Cardiac muscle cell (in vitro differentiated cells and primary cell): ENCODE measurements at places on chromosomes 5 and 9. TPM values are rescaled to one million over a fixed set of nuclear protein-coding genes. Genes with fewer than 3 reads are reported as not detected.

- DNase-seq = peak; percentile 75
- peaks cover 51% of the 10 kb centered on the region for H3K4me1 ChIP-seq
- H3K27ac ChIP-seq = peak overlapping the region; percentile 99
- no peak overlapping the region for H3K4me3 ChIP-seq
- no peaks in the 10 kb centered on the region for H3K27me3 ChIP-seq
Measured at GRCh38 chr9:129483415-129484351, 137.2 kb downstream of the C9orf50 start.

DNA sequence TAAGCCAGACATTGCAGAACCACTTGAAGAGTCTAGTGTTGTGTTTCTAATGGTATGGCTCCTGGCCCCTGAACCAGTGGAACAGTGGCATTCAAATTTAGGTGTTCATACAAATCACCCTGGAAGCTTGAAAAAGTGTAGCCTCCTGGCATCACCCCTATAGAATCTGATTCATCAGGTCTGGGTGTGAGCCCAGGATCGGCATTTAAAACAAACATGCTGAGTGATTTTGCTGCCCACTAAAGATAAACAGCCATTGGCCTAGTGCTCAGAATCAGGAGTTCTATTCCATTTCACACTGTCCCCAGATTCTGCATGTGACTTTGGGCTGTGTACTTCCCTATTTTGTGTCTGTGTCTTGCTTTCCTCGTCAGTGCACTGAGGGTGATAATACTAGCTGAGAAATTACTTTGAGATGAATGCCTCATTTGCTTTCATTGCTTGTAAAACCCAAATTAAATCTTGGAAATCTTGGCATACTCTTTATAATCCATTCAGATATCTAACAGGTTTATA lies 241.5 kb upstream of the CLINT1 start:
- H3K27ac ChIP-seq = no peak overlapping the region
- H3K4me3 ChIP-seq = no peak overlapping the region
- no peak for DNase-seq
- no peaks in the 10 kb centered on the region for H3K4me1 ChIP-seq
- no peaks in the 10 kb centered on the region for H3K27me3 ChIP-seq

Gene RETREG1
- total RNA-seq = 14.0 and 17.3 TPM in 2 replicates

DNA sequence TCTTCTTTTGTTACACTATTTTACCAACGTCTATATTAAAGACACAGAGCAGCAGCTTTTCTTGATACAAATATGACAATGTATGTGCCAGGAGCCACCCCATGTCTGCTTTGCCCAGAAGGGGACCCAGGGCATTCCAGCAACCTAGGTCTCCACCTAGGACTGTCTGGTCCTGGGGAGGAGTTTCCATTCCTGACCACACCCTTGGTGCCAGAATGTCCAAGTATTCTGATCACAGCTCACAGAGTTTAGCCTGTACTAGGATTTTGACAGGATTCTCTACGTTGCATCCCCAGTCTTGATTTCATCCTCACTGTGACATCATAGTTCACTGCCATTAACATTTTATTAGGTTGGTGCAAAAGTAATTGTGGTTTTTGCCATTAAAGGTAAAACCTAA lies 224.7 kb downstream of the SREK1 start:
- no peaks in the 10 kb centered on the region for H3K36me3 ChIP-seq
- peaks cover 4% of the 10 kb centered on the region for H3K4me1 ChIP-seq
- no peak overlapping the region for H3K27ac ChIP-seq
- no peak overlapping the region for H3K4me3 ChIP-seq

GRCh38 chr9:131769361-131769760 lies 29.5 kb upstream of the RAPGEF1 start:
- no peaks in the 10 kb centered on the region for H3K36me3 ChIP-seq
- DNase-seq = no peak
- H3K4me3 ChIP-seq = no peak overlapping the region

- no peaks in the 10 kb centered on the region for H3K36me3 ChIP-seq
- H3K4me3 ChIP-seq = no peak overlapping the region
- H3K27ac ChIP-seq = no peak overlapping the region
- no peaks in the 10 kb centered on the region for H3K4me1 ChIP-seq
- H3K27me3 ChIP-seq = no peaks in the 10 kb centered on the region
Measured at GRCh38 chr5:131252824-131253171, 11.1 kb upstream of the CDC42SE2 start.

GRCh38 chr5:129069292-129069691 lies 25.3 kb upstream of the ISOC1 start:
- H3K36me3 ChIP-seq = no peaks in the 10 kb centered on the region
- H3K4me3 ChIP-seq = no peak overlapping the region
- H3K27ac ChIP-seq = no peak overlapping the region

- H3K27ac ChIP-seq = no peak overlapping the region
- H3K27me3 ChIP-seq = no peaks in the 10 kb centered on the region
- DNase-seq = no peak
- H3K4me1 ChIP-seq = no peaks in the 10 kb centered on the region
Measured at GRCh38 chr9:37953775-37954437, 50.0 kb upstream of the SLC25A51 start.

- no peak overlapping the region for H3K4me3 ChIP-seq
- DNase-seq = peak; percentile 41
Measured at GRCh38 chr5:168227001-168227400, 64.4 kb upstream of the WWC1 start.

DNA sequence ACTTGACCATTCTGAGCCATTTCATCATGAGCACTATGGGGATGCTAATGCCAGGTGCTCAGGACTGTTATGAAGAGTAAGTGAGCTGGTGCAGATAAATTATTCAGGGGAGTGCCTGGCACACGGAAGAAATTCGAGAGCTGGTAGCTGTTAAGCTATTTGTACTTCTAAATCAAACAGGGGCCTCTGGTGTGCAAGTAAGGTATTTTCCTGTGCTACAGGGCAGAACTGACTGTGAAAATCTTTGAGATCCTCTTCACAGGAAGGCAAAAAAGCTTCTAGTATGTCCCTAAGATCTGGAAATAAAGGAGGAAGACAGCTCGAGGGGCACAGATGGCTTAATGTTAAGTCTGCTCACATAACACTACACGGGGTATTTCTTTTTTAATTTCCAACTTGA lies 106.3 kb upstream of the SPOCK1 start:
- no peak overlapping the region for H3K4me3 ChIP-seq
- H3K36me3 ChIP-seq = no peaks in the 10 kb centered on the region
- DNase-seq = peak; percentile 44
- peaks cover 13% of the 10 kb centered on the region for H3K27me3 ChIP-seq
- no peaks in the 10 kb centered on the region for H3K4me1 ChIP-seq

GRCh38 chr9:11158063-11158462 lies 545.3 kb upstream of the PTPRD start:
- no peak for DNase-seq
- H3K4me3 ChIP-seq = no peak overlapping the region
- H3K27me3 ChIP-seq = no peaks in the 10 kb centered on the region
- H3K36me3 ChIP-seq = no peaks in the 10 kb centered on the region
- no peaks in the 10 kb centered on the region for H3K4me1 ChIP-seq
- no peak overlapping the region for H3K27ac ChIP-seq

DNA sequence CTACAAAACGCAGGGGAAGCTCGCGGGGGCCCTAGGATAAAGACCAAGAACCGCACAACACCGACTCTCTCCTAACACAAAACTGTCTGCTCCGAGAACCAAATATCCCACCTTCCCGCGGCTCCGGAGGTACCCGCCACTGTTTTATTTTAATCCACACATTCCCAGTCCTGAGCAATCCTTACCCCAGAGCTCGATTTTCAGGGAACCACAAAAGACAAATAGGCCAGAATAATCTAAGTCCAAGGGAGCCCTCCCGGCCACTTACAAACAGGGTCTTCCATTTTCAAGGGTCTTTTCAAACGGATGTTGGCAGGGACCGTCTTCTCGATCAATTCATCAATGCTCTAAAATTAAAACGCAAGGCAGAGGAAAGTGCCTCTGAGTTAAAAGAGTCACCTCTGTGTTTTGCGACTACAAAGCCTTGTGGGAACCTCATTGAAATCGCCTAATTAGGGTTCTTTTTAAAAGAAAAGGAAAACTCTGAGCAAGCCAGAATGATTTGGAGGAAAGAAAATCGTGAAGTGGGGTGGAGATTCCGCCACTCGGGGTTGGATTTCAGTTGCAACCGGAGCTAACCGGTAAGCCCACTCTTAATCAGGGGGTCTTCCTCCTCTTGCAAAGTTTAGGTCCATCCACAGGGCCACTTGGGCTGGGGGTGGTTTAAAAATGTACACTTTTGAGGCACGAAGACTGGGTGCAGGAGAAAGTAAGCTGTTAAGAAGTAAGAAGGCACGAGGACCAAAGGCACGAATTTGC lies 1.0 kb downstream of the GLDC start:
- H3K4me1 ChIP-seq = peaks cover 8% of the 10 kb centered on the region
- H3K27me3 ChIP-seq = peaks cover 61% of the 10 kb centered on the region
- H3K36me3 ChIP-seq = no peaks in the 10 kb centered on the region
- H3K4me3 ChIP-seq = peak overlapping the region; percentile 45
- no peak overlapping the region for H3K27ac ChIP-seq
- no peak for DNase-seq

DNA sequence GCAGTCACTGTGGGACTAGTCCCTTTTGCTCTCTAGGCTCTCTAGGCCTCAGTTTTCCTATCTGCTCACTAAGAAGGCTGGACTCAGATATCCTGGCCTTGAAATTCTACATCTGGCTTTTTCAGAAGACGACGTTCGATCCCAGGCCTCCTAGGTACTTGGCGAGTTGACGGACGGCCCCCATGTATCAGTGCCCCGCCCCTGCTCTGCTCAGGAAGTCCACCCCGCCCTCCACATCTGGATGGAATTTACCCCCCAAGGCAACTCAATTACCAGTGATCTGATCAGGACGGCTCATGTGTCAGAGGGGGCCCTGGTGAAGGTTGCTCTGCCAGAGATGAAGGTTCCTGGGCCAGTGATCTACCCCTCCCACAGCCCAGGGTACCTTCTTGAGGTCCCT lies 44.1 kb upstream of the SYNPO start:
- H3K27me3 ChIP-seq = no peaks in the 10 kb centered on the region
- no peak overlapping the region for H3K4me3 ChIP-seq
- DNase-seq = peak; percentile 60

Gene SPINK6
- not detected in 2 replicates for total RNA-seq

Gene ALDOB
- not detected in 2 replicates for total RNA-seq

Gene AGXT2
- 0.07 TPM in 1 of 2 replicates, not detected in the other for total RNA-seq

DNA sequence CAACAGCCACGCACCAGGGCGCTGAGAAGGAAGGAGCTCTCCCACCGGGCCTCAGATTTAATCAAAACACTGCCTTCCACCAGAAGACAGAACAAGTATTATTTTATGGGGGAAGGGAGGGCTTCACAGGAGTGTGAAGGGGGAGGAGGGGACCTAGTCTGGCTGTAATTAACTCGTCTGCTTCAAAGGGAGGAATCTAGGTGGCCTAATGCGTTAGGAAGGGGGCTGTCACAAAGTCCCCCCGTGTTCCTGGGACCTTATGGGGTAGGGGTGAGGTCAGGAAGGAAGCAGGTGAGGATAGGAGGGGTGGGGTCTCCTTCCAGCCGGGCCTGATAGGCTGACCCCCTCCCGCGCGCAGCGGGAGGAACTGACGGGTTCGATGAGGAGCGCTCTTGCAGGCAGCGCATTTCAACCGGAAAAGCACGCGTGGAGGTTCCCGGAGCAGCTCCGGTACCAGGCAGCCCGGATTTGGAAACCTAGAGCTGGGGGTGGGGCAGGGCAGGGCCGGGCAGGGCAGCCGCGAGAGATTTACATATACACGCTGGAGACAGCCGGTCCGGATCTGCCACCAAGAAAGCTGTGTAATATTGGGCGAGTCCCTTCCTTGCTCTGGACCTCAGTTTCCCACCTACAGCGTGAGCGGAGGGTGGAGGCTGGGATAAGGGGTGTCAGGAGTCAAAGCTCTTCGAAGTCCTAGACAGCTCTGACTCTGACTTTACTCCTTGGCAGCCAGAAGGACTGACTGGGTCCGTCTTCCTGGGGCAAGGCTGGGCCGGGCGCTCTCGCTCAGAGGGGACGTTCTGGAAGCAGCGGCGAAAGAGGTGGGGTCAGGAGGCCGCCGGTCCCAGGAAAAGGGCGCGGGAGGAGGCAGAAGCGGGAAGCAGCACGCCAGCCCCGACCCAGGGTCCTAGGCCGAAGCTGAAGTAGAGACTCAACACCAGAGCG lies 1.8 kb downstream of the SHB start:
- peak overlapping the region; percentile 97 for H3K4me3 ChIP-seq
- peak; percentile 25 for DNase-seq
- H3K4me1 ChIP-seq = peaks cover 35% of the 10 kb centered on the region
- H3K27me3 ChIP-seq = no peaks in the 10 kb centered on the region
- H3K36me3 ChIP-seq = no peaks in the 10 kb centered on the region

- H3K27ac ChIP-seq = no peak overlapping the region
- no peak overlapping the region for H3K4me3 ChIP-seq
- peaks cover 11% of the 10 kb centered on the region for H3K4me1 ChIP-seq
- no peak for DNase-seq
- H3K27me3 ChIP-seq = no peaks in the 10 kb centered on the region
Measured at GRCh38 chr9:36815023-36815422, 219.0 kb downstream of the PAX5 start.

DNA sequence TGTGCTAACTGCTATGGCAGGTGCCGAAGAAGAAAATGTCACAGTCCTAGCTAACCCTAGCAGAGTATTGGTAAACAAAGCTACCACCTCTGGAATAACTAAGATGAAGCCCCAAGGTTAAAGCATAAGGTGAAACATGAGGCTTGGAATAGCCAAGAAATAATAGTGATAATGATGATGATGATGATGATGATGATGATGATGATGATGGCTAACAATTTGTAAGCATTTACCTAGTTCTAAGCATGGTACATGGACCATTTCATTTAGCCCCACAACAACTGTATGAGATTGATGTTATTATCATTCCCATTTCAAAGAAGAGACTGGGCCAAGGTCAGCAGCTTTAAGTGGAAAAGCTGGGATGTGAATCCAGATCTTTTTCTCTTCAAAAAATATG lies 35.3 kb downstream of the SH3RF2 start:
- H3K27ac ChIP-seq = no peak overlapping the region
- H3K4me3 ChIP-seq = no peak overlapping the region
- peaks cover 20% of the 10 kb centered on the region for H3K4me1 ChIP-seq

GRCh38 chr9:36691671-36692070 lies 119.0 kb downstream of the MELK start:
- no peaks in the 10 kb centered on the region for H3K36me3 ChIP-seq
- DNase-seq = no peak
- H3K4me1 ChIP-seq = no peaks in the 10 kb centered on the region
- H3K27ac ChIP-seq = no peak overlapping the region
- H3K4me3 ChIP-seq = no peak overlapping the region
- no peaks in the 10 kb centered on the region for H3K27me3 ChIP-seq

DNA sequence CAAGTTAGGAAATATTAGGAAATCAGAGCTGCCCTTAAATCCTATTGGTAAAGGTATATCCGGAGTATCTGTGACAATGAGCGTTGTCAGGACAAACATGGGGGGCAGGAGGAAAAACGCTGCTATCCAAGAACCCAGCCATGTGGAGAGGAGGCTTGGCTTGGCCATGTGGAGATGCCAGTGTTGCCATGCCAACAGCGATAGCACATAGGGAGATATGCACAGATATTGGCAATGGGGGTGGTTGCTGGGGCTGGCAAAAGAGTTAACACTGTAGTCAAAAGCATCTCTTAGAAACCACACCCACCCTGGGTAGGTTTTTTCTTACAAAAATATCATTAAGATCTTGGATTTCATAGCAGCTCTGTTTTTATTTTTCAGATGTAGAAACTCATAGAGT lies 106.4 kb upstream of the ASTN2 start:
- no peaks in the 10 kb centered on the region for H3K36me3 ChIP-seq
- H3K27ac ChIP-seq = no peak overlapping the region
- H3K27me3 ChIP-seq = no peaks in the 10 kb centered on the region
- DNase-seq = no peak
- H3K4me3 ChIP-seq = no peak overlapping the region
- H3K4me1 ChIP-seq = no peaks in the 10 kb centered on the region

Gene TTC33
- total RNA-seq = 13.4 and 46.7 TPM in 2 replicates

GRCh38 chr5:143350751-143351602 lies 52.5 kb downstream of the NR3C1 start:
- no peak overlapping the region for H3K4me3 ChIP-seq
- H3K36me3 ChIP-seq = no peaks in the 10 kb centered on the region
- DNase-seq = no peak
- peaks cover 4% of the 10 kb centered on the region for H3K4me1 ChIP-seq
- H3K27me3 ChIP-seq = no peaks in the 10 kb centered on the region
- no peak overlapping the region for H3K27ac ChIP-seq
